ENCODE measurements at places on chromosomes 1 and 21.

DNA sequence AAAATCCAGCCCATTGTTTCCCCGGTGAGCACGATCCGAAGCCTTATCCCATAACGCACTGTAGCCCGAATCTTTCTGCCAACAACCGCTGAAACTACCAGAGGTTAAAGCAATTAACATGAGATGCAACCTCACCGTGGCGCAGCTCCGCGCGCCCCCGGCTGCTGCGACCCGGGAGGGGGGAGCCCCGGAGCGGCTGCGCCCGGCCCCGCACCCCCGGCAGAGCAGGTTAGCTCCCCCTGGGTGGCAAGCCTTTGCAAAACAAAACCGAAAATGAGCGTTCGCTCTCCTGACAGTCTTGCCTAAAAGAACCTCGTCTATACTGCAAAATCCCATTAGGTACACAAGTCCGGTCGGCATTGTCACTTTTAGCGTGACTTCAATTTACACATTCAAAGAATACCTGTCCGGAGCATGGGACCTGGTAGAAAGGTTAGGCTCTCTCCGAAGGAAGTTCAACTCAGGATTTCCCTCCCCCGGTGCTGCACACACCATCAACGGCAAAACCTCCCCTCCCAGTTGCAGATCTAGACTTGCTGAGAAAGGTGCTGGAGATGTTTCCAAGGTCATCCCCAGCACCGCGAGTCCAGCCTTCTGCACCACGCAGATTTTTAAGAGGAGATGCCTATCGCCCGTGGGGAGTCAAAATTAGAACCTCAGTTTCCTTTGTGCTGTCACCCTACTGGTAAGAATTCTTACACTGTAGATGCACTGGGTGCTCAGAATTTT lies 107.5 kb downstream of the ZNF281 start:
- no peaks in the 10 kb centered on the region for H3K36me3 ChIP-seq
- peaks cover 12% of the 10 kb centered on the region for H3K4me1 ChIP-seq
- H3K27me3 ChIP-seq, result no peaks in the 10 kb centered on the region
- peak overlapping the region; percentile 73 for H3K4me3 ChIP-seq
- peak; percentile 77 for DNase-seq

- peak overlapping the region; percentile 59 for H3K4me3 ChIP-seq
- no peaks in the 10 kb centered on the region for H3K36me3 ChIP-seq
- H3K27ac ChIP-seq, result peak overlapping the region; percentile 86
Measured at GRCh38 chr1:234925440-234926263, 203.0 kb downstream of the TOMM20 start.

- H3K27me3 ChIP-seq, result peaks cover 8% of the 10 kb centered on the region
- no peak overlapping the region for H3K27ac ChIP-seq
- H3K4me1 ChIP-seq, result no peaks in the 10 kb centered on the region
- no peaks in the 10 kb centered on the region for H3K36me3 ChIP-seq
- no peak overlapping the region for H3K4me3 ChIP-seq
- DNase-seq, result no peak
Measured at GRCh38 chr1:3153197-3153596, 84.2 kb downstream of the PRDM16 start.

GRCh38 chr1:203519053-203519840 lies 25.3 kb downstream of the OPTC start:
- H3K4me1 ChIP-seq, result peaks cover 14% of the 10 kb centered on the region
- H3K27ac ChIP-seq, result no peak overlapping the region
- H3K36me3 ChIP-seq, result no peaks in the 10 kb centered on the region

GRCh38 chr1:212459656-212460055 lies 26.9 kb downstream of the NENF start:
- H3K4me3 ChIP-seq, result no peak overlapping the region
- no peak overlapping the region for H3K27ac ChIP-seq
- peaks cover 7% of the 10 kb centered on the region for H3K4me1 ChIP-seq
- DNase-seq, result no peak
- no peaks in the 10 kb centered on the region for H3K27me3 ChIP-seq
- no peaks in the 10 kb centered on the region for H3K36me3 ChIP-seq

DNA sequence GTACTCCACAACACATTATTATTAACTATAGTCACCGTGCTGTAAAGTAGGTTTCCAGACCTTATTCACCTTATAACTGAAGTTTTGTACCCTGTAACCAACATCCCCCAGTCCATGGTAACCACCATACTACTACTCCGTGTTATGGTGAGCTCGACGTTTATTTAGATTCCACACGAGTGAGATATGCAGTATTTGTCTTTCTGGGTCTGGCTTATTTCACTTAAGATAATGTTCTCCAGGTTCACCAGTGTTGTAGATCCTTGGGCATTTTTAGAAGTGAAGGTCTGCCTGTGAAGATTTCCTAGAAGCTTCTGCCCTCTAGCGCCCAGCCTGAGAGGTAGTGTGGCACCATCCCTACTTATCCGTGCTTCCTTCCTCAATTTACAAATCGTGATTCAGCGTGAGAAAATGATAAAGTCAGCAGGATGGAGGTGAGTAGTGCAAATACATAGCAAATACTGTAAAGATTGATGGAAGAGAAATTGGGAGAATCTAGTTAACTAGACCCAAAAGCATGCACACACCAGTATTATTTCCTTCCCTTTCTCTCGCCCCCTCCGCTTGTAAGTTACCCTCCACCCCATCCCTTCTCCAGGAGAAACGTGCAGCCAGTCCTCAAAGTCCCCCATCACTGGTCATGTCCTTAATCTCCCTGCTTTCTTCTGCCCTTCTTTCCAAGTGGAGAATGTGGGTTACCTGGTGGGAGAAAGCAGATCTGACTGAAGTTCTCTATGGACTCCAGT lies 36.0 kb upstream of the DISC1 start:
- peak; percentile 71 for DNase-seq
- no peaks in the 10 kb centered on the region for H3K36me3 ChIP-seq
- no peak overlapping the region for H3K4me3 ChIP-seq
- no peak overlapping the region for H3K27ac ChIP-seq
- no peaks in the 10 kb centered on the region for H3K27me3 ChIP-seq

- H3K36me3 ChIP-seq, result no peaks in the 10 kb centered on the region
- peaks cover 2% of the 10 kb centered on the region for H3K27me3 ChIP-seq
- H3K4me3 ChIP-seq, result no peak overlapping the region
Measured at GRCh38 chr1:246792603-246793002, 68.4 kb downstream of the SCCPDH start.

DNA sequence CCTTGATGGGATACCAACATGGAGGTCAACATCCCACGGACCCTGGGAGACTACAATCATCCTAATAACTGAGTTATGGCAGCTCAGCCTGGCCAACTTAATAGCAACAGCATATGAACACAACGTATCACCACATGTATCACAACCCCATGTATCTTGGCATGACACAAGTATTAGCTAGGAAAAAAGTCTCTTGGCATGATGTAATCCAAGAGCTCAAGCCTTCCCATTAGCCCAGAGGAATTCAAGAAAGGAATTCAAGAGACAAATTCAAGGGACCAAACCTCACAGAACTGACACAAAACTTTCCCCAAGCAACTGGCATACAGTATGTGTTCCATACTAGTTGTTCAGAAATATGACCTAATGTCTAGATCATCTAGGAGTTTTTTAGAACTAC lies 100.9 kb upstream of the HMGB4 start:
- no peak overlapping the region for H3K27ac ChIP-seq
- peaks cover 4% of the 10 kb centered on the region for H3K27me3 ChIP-seq
- no peaks in the 10 kb centered on the region for H3K36me3 ChIP-seq
- H3K4me3 ChIP-seq, result no peak overlapping the region
- H3K4me1 ChIP-seq, result no peaks in the 10 kb centered on the region

- H3K4me3 ChIP-seq, result no peak overlapping the region
- no peak overlapping the region for H3K27ac ChIP-seq
- H3K36me3 ChIP-seq, result peaks cover 2% of the 10 kb centered on the region
- H3K4me1 ChIP-seq, result no peaks in the 10 kb centered on the region
- DNase-seq, result no peak
Measured at GRCh38 chr1:97051823-97052222, 330.2 kb downstream of the PTBP2 start.

DNA sequence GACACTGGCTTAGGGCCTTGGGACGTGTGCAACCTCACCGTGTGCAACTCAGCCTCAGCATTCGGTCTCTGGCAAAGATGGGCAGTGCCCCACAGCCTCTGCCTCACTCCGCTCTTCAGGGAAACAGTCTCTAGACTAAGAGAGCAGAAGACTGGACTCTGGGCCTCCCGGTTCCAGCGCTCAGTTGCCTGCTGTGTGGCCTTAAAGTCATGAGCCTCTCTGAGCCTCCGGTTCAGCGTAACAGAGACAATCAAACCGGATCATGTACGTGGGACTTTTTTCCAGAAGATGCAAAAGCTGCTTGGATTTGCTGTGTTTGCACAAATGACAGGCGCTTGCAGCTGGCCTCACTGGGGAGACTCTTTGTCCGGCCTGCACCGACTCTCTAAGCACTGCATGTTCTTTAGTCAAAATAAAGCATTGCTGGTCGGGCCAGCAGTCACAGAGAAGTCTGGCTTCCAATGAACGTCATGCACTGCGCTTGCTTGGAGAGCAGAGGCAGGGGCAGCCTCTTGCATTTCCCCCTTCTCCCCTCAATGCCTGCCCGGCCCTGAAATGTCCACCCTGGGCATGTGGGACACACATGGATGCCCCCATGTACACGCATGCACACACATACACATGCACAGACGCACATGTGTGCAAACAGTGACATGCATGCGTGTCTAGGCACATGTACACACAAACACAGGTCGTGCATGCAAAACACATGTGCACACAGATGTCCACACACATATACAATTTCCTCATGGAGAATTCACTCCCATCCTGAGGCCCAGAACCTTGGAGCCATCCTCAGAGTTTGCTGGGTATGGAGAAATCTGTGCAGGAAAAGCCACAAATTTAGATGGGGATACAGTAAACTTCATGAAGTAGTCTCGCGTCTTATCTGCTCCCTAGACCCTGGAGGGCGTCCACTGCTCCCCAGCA lies 152.4 kb downstream of the PRDM16 start:
- H3K4me1 ChIP-seq, result no peaks in the 10 kb centered on the region
- no peak overlapping the region for H3K4me3 ChIP-seq
- no peak overlapping the region for H3K27ac ChIP-seq
- no peaks in the 10 kb centered on the region for H3K36me3 ChIP-seq
- no peak for DNase-seq
- H3K27me3 ChIP-seq, result no peaks in the 10 kb centered on the region

DNA sequence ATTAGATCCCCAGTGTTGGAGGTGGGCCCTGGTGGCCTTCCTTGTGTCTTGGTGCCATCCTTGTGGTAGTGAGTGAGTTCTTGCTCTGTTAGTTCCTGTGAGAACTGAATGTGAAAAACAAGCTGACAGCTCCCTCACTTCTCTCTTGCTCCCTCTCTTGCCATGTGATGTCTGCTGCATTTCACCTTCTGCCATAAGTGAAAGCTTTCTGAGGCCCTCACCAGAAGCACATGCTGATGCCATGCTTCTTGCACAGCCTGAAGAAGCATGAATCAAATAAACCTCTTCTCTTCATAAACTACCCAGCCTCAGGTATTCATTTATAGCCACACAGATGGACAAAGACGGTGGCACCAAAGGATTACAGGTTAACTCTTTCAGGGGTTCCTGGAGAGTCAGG lies 166.1 kb upstream of the ETV3 start:
- H3K27ac ChIP-seq, result no peak overlapping the region
- H3K4me1 ChIP-seq, result no peaks in the 10 kb centered on the region

DNA sequence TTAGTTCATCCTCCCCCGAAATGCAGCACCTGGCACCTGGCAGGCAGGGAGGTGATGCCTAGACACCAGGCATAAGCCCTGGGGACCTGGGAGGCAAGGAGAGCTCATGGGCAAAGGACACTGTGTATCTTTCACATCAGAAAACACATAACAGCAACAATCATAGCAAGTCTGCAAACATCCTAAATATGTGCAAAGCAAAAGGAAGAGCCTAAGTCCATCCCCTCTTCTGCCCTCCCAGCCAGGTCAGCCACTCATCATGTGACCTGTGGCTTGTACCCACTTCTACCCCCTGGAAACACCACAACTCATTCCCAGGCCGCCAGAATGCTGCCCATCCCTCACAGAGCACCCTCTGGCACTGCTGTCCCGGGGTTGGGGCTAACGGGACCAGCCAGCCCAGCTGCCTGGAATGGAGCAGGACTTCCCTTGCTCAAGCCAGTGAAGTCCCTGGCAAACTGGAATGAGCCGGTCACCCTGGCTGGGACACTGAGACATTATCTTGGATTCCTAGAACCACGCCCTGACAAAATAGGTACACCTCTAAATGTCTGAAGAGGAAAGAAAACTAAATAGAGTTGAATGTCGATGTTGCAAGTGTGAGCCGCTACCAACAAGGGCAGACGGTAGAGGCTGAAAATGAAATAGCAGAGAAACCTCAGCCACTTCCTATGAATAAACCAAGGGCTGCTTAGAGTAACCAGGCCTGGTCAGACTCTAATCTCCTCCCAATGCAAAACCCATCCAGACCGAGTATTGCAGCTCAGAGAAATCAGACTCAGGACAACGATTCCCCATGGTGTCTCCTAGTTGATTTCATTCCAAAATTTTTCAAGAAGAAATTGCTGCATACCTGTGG lies 29.4 kb downstream of the TMPRSS2 start:
- H3K36me3 ChIP-seq, result no peaks in the 10 kb centered on the region
- no peak for DNase-seq
- no peak overlapping the region for H3K27ac ChIP-seq
- peaks cover 4% of the 10 kb centered on the region for H3K4me1 ChIP-seq

Data from activated CD4-positive, alpha-beta T cell treated with anti-CD3 and anti-CD28 coated beads for 36 hours (primary cell).